Dermis blood vessel endothelial cell (primary cell): ENCODE measurements at places on chromosomes 1 and 21. TPM values are rescaled to one million over a fixed set of nuclear protein-coding genes. Genes with fewer than 3 reads are reported as not detected.

DNA sequence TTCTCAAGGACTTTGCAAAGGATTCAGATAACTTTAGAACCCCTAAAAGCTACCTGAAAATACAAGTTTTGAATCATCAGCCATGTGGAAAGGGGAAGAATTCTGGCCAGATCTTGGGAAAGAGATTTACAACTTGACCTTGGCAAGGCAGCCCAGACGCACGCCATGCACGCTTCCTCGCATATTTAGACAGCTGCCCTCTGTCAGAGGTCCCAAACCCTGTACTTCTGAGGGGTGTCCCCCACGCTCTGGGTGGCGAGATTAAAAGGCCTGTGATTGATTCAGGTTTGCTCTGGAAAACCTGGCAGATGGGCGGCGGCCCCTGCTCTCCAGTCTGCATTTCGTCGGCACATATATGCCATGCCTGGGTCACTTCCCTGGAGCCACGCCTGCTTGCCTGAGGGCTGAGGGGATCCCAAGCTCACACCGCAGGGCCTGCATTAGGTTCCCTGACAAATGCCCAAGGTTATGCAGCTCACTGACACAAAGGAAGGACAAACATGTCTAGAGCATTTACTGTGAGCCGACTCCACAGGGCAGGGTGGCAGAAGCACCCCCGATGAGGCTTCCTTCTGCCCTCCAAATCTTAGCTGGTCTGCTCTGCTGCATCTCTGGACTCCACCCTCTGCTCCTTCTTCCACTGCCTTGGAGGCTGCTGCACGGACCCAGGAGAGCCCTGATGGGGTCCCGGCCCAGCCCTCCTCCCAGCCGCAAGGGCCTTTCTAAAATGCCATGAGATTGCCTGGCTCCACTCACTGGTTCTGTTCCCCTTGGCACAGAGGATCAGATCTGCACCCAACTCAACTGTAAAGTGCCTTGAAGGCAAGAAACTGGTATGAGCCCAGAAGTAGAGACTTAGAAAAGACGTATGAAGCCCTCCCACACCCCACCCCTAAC, 103.9 kb downstream of the BCAR3 start:
- DNase-seq, result no peak

GRCh38 chr1:3352952-3353331, 101.5 kb upstream of the ARHGEF16 start:
- DNase-seq, result peak; percentile 4

GRCh38 chr21:41668686-41669532, 97.9 kb downstream of the RIPK4 start:
- DNase-seq, result no peak

DNA sequence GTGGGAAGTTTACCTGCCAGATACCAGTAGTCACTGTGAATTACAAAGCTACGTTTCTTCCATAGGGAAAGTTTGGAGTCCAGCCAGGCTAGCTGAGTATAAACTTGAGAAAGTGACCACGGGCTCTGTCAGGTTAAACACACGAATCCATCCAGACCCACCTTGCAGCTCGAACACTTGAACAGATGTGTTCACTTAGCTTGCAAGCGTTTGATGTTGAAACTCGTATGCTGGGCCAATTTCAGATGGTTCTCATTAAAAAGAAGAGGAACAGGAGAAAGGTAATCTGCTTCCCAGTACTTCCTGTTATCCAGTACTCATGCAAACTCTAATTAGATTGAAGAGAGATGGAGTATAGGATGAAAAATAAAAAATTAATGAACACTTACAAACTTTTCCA, 636.4 kb downstream of the SMYD3 start:
- no peak for DNase-seq

GRCh38 chr1:84013708-84014107, 14.8 kb upstream of the TTLL7 start:
- DNase-seq, result no peak

- peak; percentile 71 for DNase-seq
Measured at GRCh38 chr1:221708987-221709386, 32.9 kb downstream of the DUSP10 start.

XKR8 gene
- total RNA-seq, result 8.2 and 9.0 TPM in 2 replicates

SHCBP1L gene
- total RNA-seq, result under 0.01 TPM in 1 of 2 replicates, not detected in the other

- no peak for DNase-seq
Measured at GRCh38 chr1:47914218-47914938, 82.8 kb downstream of the TRABD2B start.

DNA sequence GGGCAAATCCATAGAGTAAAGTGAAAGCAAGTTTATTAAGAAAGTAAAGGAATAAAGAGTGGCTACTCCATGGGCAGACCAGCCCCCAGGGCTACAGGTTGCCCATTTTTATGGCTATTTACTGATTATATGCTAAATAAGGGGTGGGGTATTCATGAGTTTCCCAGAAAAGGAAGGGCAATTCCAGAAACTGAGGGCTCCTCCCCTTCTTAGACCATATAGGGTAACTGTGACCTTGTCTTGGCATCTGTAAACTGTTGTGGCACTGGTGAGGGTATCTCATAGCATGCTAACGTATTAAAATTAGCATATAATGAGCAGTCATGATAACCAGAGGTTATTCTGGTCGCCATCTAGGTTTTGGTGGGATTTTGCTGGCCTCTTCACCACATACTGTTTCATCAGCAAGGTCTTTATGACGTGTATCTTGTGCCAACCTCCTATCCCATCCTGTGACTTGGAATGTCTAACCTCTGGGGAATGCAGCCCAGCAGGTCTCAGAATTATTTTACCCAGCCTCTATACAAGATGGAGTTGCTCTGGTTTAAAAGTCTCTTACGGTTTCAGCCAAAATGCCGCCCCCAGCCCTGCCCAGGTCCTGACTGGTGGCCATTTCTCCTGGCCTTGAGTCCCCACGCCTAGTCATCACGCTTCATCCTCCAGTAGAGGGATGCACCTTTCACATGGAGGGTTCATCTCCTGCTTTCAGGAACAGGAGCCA, 982 bp upstream of the TRIM17 start:
- DNase-seq, result no peak

RUSC1 gene
- 13.8 and 22.2 TPM in 2 replicates for total RNA-seq

- DNase-seq, result peak; percentile 20
Measured at GRCh38 chr1:92481971-92482664, 4.6 kb downstream of the GFI1 start.

DNA sequence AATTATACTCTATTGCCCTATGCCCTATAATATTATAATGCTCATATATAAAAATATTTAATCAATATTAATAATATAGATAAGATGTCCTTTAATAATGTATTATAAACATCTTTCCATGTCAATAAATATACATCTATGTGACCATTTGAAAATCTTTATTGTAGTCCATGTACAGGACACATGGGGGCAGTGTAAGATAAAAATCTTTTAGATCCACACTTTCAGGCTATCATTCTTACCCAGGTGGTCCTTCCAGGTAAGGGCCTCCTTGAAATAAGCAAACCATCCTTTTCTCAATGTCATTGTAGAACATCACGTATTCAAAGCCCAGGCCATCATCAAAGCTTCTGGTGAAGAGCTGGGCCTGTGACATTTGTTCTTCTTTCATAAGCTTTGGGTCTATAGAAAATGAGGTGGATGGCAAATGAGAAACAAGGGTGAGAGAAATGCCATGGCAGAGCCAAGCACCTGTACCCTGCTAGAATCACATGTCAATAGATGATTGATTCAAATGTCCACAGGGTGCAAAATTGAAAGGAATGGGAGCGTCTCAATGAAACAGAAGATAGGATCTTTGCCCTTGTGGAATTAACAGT, 20.2 kb downstream of the THEM4 start:
- DNase-seq, result peak; percentile 53

DNA sequence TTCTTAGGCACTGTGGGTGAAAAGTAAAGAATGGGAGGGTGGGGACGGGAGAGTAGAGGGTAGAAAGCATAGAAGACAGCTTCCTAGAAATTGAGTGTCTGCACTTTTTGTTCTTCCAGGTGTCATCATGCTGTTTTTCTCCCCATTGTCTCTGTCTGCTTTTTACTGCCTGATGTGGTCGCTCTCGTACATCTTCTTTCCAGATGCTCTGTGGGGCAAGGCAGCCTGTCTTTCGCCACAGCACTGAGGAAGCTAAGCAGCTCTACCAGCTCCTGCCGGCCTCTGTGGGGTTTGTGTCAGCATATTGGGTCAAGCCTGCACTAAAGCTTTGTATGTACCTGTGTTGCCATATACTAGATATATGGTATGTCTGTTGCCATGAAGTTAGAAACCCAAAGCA, 13.2 kb downstream of the TMEM269 start:
- DNase-seq, result no peak

GRCh38 chr21:44391345-44392091, 38.1 kb downstream of the TRPM2 start:
- DNase-seq, result no peak

TNFSF4 gene
- total RNA-seq, result 2.7 TPM in 2 replicates

DNA sequence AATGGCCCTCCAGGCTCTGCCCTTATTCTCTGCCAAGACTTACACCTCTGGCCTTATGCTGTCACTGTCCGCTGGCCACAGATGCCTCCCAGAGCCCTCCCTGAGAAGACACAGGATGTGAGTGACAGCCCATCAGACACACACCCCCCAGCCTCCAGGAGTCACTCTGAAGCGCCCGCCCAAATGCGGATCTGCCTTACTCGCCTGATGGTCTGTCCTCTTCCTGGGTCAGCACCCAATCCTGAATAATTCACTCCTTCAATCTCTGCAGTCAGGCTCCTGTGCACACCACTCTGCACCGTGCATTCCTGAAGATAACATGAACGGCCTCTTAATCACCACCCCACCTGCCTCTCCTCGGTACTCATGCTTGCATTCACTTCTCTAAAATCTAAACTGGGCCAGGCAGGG, 14.7 kb downstream of the CLSTN1 start:
- DNase-seq, result no peak

DNA sequence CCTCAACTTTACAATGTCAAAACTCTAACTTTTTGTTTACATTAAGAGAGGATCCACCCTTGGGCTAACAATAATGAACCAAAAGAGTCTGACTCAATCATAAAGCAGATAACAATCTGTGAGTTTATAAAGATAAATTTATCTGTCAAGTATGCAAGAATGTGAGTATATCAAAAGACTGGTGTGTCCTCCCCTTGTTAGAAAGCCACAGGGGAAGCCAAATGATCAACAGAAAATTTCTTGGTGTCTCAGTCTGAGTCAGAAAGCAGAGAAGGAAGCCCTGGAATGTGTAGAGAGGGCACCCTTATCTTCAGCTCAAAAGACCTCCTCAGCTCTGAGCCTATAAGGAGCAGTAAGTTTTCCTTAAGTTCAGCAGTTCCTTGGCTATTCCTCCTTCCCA, 13.9 kb upstream of the PDIK1L start:
- DNase-seq, result no peak

PLEKHA6 gene
- 0.51 and 3.5 TPM in 2 replicates for total RNA-seq

DNA sequence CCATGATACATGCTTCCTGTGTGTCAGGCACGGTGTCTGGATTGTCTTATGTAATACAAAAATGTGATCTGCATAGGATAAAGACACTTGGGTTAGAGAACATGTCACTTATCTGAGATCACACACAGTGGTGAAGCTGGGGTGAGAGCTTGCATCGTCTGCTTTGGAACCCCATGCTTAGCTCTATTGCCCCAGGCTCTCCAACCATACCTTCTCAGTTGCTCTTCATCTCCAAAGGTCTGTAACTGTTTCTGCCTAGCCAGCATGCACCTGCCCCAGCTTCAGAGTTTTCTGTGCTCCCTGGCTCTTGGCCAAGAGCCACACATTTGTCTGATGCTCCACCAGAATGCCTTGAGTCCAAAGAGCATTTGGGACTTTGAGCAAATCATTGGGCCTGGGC, 93.9 kb upstream of the COG2 start:
- DNase-seq, result no peak

HHAT gene
- total RNA-seq, result 1.8 and 4.8 TPM in 2 replicates

LCE2A gene
- total RNA-seq, result not detected in 2 replicates

CELA3A gene
- not detected in 2 replicates for total RNA-seq

SPRR2D gene
- total RNA-seq, result not detected in 2 replicates

XPR1 gene
- total RNA-seq, result 26.0 and 34.9 TPM in 2 replicates

DMBX1 gene
- total RNA-seq, result not detected in 2 replicates

GRCh38 chr1:38029685-38030511, 16.7 kb downstream of the POU3F1 start:
- peak; percentile 74 for DNase-seq

GRCh38 chr1:55524006-55524405, 308.8 kb upstream of the USP24 start:
- DNase-seq, result no peak

DNA sequence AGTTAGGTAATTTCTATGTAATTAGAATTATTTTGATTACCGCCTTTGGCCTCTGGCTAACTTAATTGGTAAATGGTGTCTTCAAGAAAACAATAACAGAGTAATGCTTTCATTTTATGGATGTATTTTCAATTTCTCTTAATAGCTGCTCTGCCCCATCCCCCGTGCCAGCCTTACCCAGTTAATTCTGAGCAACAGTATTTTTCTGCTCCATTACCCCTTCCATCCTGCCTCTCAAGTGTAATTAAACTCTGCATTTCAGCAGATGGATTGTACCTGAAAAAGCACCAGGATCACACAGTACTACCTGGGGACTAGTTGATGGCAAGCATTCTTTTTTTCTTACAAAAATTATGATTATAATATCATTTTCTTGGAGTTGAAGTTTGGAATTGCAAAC, 104.2 kb downstream of the KIAA0319L start:
- no peak for DNase-seq

GRCh38 chr1:6002714-6003501, 10.7 kb upstream of the NPHP4 start:
- DNase-seq, result no peak

USH2A gene
- not detected in 2 replicates for total RNA-seq

GRCh38 chr1:113835686-113836290, 23.5 kb upstream of the RSBN1 start:
- peak; percentile 76 for DNase-seq

BCL2L15 gene
- 0.17 and 0.37 TPM in 2 replicates for total RNA-seq

DNA sequence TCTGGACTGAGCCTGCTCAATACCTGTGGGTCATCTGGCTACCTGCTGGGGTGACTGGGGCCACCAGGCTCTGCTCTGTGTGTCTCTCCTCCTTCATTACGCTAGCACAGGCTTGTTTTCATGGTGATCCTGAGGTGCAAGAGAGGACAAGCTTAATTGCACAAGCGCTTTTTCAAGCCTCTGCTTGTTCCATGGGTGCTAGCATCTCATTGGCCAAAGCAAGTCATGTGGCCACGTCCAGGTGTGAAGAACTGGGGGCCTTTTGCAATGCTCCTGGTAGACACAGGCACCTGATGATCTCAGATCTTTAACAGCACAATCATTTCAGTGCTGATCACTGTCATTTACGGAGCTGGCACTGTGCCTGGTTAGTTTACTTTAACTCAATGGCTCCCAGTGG, 114.6 kb downstream of the KAZN start:
- no peak for DNase-seq

- DNase-seq, result no peak
Measured at GRCh38 chr1:230320804-230321203, 105.3 kb downstream of the PGBD5 start.

IL10 gene
- total RNA-seq, result not detected in 2 replicates

ADGRL2 gene
- total RNA-seq, result 107 and 117 TPM in 2 replicates

LY9 gene
- total RNA-seq, result not detected in 2 replicates

CACNA1S gene
- total RNA-seq, result not detected in 2 replicates

GRCh38 chr1:77950873-77951272, 28.0 kb downstream of the FUBP1 start:
- no peak for DNase-seq

SPRR5 gene
- total RNA-seq, result not detected in 2 replicates

OR2L2 gene
- total RNA-seq, result under 0.01 TPM in 1 of 2 replicates, not detected in the other

HES3 gene
- not detected in 2 replicates for total RNA-seq

GRCh38 chr1:32893198-32894018, 7.1 kb downstream of the HPCA start:
- DNase-seq, result peak; percentile 35
